SJSA1 (cell line): ENCODE measurements at places on chromosomes 6 and 20. TPM values are rescaled to one million over a fixed set of nuclear protein-coding genes. Genes with fewer than 3 reads are reported as not detected.

DNA sequence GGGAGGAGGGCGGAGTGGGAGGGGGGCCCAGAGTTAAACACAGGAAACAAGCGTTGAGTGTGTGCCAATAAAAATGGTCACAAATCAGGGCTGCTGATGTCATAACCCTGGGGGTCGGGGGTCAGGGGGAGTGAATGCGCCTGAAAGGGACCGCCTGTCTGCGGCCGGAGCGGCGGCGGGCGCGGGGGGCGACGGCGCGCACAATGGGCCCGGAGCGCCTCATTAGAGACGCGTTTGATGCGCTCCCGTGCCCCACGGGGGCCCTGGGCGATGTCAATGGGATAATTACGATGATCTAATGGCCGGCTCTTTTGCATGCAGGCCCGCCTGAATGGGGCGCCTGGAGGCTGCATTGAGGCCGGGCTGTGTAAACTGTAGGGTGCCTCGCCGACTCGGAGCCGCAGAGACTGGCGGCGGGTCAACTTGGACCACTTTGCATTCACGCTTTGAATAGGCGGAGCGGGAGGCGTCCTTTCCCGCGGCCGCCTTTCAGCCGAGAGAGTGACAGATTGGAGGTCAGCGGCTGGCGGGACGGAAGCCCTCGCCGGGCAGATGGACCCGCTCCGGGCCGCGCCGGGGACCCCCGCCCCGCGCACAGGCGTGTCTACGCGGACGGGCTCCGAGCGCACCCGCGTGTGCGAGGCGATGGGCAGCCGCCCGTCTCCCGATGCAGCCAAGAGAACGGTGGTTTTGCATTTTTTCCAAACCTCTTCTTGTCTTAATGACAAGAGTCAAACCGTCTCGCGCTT is 296.1 kb downstream of the TFAP2C start:
- DNase-seq, result peak; percentile 10

GRCh38 chr6:93917216-93917615 is 497.9 kb upstream of the EPHA7 start:
- DNase-seq, result no peak

- DNase-seq, result no peak
Measured at GRCh38 chr20:38066969-38067716, 33.6 kb downstream of the RPRD1B start.

DNA sequence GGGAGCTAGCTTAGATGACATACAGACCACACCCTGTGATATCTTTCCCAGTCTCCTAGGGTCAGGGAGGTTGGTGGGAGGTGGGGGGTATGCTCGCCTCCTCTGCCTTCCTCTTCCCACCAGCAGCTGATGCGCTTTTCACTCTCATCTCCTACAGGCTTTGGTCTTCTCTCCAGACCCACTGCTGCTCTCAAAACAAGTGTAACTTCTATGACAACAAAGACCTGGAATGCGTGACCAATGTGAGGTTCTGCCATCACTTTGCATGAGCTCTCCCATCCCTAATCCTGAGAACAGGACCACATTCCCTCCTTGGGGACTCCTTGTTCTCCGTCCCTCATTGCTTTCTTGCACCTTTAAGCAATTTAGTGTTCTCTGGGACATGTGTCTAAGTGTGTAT is 2.7 kb downstream of the CTSA start:
- DNase-seq, result no peak

Gene B3GAT2
- total RNA-seq, result not detected in 2 replicates

GRCh38 chr20:23143098-23143497 is 57.0 kb upstream of the CD93 start:
- peak; percentile 63 for DNase-seq

DNA sequence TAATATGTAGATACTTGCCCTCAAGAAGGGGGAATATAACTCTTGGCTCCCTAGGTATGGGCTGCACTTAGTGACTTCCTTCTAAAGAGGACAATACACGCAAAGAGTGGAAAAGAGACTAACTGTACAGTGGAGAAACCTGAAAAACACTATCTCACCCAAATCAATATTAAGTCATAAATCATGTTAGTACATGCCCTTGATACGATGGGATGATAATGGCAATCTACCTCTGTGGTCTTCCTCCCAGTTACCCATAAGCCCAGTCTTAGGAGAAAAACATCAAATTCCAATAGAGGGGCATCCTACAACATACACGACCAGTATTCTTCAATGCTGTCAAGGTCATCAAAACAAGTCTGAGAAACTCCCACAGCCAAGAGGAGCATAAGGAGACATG is 1.3 kb downstream of the TRIM26 start:
- DNase-seq, result no peak

Gene TCF19
- 61.4 and 68.1 TPM in 2 replicates for total RNA-seq

DNA sequence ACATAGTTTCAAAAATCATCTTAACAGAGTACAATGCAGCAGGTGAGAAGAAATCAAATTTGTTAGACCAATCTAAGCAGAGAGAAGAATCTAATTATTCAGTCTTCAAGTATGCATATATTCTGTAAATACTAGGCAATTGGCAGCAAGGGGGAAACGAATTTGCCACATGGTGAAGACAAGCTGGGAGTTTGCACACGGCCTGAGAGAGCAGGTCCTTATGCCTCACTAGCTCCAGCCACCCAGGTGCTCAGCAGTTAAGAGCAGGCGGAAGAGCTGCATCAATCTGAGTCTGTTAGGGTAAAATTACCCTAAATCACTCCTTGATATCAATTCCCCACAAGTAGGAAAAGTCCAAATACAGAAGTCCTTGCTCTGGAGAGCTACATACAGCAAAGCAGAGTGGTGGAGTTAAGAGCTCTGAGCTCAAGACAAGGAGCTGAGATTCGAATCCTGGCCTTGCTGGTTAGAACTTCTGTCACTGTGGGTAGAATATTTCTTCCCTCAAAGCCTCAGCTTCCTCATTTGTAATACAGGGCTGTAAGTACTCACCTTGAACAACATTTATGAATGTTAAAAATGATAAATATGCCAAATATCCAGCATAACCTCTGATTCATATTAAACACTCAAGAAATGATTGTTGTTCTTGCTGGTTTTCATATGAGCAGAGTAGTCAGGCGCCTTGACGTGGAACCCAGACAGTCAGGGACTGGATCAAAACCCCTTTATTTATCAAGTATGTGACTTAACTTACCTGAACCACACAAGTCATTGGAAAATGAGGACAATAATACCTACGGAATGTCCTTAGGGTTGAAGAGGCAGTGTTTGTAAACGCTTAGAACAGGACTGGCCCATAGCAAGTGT is 444.2 kb downstream of the CDH26 start:
- no peak for DNase-seq

Gene HLA-DRB1
- total RNA-seq, result not detected in 2 replicates

DNA sequence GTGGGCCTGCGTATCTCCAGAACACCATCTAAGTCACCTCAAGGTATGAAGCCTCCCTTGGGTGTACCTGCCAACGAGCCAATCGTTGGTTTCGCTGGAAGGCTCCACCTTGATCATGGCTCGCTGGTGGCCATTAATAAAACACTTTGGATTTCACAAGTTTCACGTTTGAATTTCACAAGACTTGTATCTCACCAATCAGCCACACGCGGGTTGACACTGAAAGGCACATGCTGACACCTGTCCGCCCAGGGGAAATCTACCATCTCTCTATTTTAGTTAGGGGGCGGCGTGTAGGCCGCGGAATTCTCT is 586 bp upstream of the HMGA1 start:
- DNase-seq, result no peak

GRCh38 chr20:44959082-44959637 is 1.0 kb downstream of the TOMM34 start:
- DNase-seq, result no peak

Gene MEI4
- total RNA-seq, result not detected in 2 replicates

DNA sequence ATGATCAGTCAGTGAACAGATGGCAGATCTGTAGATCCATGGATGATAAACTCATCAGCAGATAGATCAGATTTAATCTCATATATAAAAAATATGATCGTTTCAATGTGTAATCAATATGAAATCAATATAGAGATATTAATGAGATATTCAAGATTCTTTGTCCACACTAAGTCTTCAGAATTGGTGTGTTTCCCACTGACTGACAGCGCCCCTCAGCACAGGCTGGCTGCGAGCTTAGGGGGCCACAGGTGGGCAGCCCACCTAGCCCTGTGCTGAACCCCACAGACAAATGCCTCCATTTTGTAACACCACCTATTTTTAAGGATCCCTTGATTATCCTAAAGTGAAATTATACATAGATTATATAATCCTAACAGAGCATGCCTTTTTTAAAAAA is 32.3 kb downstream of the FRMD1 start:
- no peak for DNase-seq

GRCh38 chr20:4151991-4152695 is 136.8 kb upstream of the RNF24 start:
- DNase-seq, result no peak

DNA sequence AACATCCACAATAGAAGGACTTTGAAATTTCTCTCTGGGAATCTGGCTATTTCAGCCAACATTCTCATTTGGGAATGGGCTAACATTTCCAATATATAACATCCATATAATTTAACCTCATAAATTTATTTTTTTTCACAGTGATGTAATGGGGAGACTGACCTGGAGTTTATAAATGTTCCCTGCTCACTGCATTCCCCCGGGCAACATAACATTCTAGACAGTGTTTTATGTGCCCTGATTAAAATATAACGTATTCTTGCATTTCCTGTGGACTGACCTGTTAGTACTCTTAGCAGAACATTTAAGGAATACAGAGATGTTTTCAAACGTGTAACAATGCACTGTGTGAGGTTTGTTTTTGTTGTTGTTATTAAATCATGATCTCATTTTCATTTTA is 20.9 kb downstream of the TSHZ2 start:
- no peak for DNase-seq

Gene OR2B6
- not detected in 2 replicates for total RNA-seq

Gene AGPAT4
- 6.2 and 6.7 TPM in 2 replicates for total RNA-seq

DNA sequence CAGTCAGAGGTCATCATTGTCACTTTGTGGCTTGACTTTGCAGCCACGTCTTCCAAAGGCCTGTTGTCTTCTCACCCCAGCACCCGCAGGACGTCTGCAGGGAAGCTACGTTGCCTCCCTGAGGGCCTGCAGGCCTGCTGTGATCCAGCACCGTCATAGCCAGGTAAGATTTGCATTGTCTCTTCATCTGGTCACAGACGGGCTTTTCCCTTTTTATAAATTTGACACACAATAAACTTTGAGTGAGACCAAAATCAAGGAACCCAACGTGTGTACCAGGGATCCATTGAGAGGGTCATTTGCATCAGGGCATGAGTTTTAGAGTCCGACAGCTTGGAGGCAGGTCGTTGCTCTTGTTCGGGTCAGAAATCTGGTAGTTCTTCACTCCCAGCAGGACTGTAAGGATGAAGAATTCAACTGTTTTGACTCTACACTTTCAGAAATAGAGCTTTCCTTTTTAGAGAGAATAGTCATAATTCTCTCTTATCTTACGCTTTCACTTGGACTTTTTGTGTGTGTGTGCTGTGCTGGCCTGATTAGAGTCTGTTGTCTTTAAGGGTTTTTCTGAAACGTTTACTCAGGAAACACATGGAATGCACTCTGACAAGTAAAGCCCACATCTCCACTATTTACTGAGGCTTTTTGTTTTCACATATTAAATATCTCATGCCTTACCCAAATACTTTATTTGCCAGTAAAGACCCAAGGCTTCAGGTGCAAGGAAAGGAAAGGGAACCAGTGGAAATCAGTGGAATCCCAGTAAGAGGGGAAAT is 177.2 kb upstream of the TAB2 start:
- no peak for DNase-seq

DNA sequence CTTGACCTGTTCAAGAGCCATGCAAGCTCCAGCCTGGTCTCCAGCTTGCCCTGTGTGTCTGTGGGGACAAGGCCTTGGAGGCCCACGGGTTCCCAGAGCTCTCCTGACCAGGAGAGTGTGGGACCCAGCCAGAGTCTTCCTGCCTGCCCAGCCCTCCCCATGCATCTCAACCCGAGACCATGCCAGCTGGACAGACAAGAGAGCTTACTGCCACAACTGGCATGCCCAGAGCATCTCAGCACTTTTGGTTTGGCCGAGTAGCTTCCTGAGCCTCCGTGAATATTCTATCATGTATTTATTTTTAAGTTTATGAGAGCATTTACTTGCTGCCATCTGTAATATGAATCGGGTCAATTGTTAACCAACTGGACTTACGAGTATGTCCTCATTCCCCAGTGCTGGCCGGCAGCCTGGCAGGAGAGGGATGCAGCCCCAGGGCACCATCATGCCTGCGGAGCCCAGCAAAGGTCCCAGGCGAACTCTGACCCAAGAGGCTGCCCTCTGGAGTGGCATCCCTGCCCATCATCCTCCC is 14.9 kb downstream of the IP6K3 start:
- no peak for DNase-seq

Gene GABRR1
- not detected in 2 replicates for total RNA-seq

- DNase-seq, result no peak
Measured at GRCh38 chr6:35894776-35895175, 26.1 kb downstream of the SRPK1 start.

Gene TMEM239
- total RNA-seq, result not detected in 2 replicates

Gene IRF4
- 0.56 and 0.76 TPM in 2 replicates for total RNA-seq

GRCh38 chr6:46044881-46045617 is 29.4 kb upstream of the CLIC5 start:
- peak; percentile 81 for DNase-seq

DNA sequence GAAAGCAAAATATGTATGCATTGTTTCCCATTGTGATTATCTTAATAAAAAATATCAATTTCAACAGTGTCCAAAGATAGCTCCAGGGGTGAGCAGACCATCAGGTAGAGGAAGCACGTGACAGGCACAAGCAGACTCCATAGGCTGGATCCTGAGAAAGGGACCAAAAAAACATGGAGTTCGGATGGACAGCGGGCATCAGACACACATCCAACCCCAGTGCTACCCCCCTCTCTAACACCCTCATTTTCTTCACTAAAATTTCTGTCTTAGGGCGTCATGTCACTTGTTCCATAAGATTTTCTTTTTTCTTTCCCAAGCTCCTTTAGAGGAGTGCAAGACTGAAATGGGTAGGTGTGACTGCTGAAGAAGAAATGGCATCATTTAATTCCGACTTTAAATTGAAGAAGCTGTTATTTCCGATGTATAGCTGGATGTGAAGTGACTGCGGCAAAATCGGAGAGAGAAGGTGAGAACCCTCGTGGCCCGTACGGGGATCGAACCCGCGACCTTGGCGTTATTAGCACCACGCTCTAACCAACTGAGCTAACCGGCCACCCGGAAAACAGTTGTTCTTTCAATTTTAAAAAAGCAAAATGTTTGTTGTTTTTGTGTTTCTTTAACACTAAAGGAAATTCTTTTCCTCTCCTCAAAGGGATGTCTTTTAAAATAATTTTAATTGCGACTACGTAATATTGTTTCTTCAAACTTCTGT is 10.3 kb upstream of the PRSS16 start:
- DNase-seq, result no peak

GRCh38 chr6:35089216-35089934 is 51.8 kb downstream of the TCP11 start:
- DNase-seq, result no peak
